Lung (tissue), 17 donors: ENCODE measurements at places on chromosomes 6 and 20.

GRCh38 chr6:47129129-47129528 is 87.0 kb upstream of the ADGRF1 start:
- H3K4me3 ChIP-seq, result no peak overlapping the region
- no peaks in the 10 kb centered on the region for H3K27me3 ChIP-seq
- no peaks in the 10 kb centered on the region for H3K4me1 ChIP-seq

- H3K4me1 ChIP-seq, result peaks cover 9% of the 10 kb centered on the region
- no peaks in the 10 kb centered on the region for H3K36me3 ChIP-seq
- DNase-seq, result no peak
- no peaks in the 10 kb centered on the region for H3K27me3 ChIP-seq
- H3K27ac ChIP-seq, result peak overlapping the region; percentile 82
- no peak overlapping the region for H3K4me3 ChIP-seq
Measured at GRCh38 chr6:139288496-139289040, 3.2 kb downstream of the TXLNB start.

DNA sequence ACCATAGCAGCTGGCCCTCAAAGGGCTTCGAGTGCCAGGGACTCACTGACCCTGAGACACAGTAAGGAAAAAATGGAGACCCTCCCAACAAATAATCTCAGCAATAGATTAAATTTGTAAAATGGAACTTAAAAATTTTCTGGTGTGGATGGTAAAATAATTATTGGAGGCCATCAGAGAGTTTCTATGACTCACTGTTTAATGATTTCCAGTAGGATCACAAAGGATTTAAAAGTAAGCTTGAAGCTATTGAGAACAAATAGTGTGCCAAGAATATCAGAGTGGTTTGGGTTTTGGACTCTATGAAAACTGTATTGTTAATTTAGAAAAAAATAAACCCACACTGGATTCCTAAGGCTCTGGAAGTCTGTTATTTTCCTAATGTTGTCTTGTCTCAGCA is 115.2 kb upstream of the AKIRIN2 start:
- no peaks in the 10 kb centered on the region for H3K27me3 ChIP-seq
- no peak for DNase-seq
- no peaks in the 10 kb centered on the region for H3K36me3 ChIP-seq
- H3K4me1 ChIP-seq, result no peaks in the 10 kb centered on the region
- no peak overlapping the region for H3K27ac ChIP-seq

GRCh38 chr20:32140603-32141002 is 31.1 kb downstream of the TM9SF4 start:
- H3K27me3 ChIP-seq, result no peaks in the 10 kb centered on the region
- DNase-seq, result no peak
- peaks cover 48% of the 10 kb centered on the region for H3K36me3 ChIP-seq
- no peaks in the 10 kb centered on the region for H3K4me1 ChIP-seq

DNA sequence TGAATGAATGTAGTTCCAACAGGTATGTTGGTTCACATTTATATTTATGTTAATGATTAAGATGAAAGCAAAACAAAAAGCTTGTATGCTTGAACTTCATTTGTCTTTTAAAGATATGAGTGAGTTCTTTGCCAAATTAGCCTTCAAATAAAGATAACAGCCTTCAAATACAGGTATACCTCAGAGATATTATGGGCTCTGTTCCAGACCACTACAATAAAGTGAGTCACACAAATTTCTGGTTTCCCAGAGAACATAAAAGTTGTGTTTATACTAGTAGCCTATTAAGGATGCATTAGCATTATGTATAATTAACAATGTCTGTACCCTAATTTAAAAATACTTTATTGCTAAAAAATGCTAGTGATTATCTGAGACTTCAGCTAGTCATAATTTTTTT is 245.3 kb upstream of the MAN1A1 start:
- no peak overlapping the region for H3K4me3 ChIP-seq
- DNase-seq, result no peak
- no peak overlapping the region for H3K27ac ChIP-seq
- H3K4me1 ChIP-seq, result no peaks in the 10 kb centered on the region

- H3K36me3 ChIP-seq, result no peaks in the 10 kb centered on the region
- DNase-seq, result no peak
- no peaks in the 10 kb centered on the region for H3K27me3 ChIP-seq
Measured at GRCh38 chr6:81252231-81252630, 500.2 kb downstream of the TENT5A start.

- peaks cover 4% of the 10 kb centered on the region for H3K4me1 ChIP-seq
- H3K36me3 ChIP-seq, result no peaks in the 10 kb centered on the region
- no peaks in the 10 kb centered on the region for H3K27me3 ChIP-seq
- peak; percentile 71 for DNase-seq
- no peak overlapping the region for H3K4me3 ChIP-seq
Measured at GRCh38 chr6:113995634-113996033, 24.7 kb upstream of the HDAC2 start.

GRCh38 chr6:52299653-52300052 is 15.1 kb upstream of the MCM3 start:
- no peak overlapping the region for H3K4me3 ChIP-seq
- H3K4me1 ChIP-seq, result no peaks in the 10 kb centered on the region
- no peaks in the 10 kb centered on the region for H3K36me3 ChIP-seq
- H3K27ac ChIP-seq, result no peak overlapping the region
- no peak for DNase-seq

GRCh38 chr6:67129780-67130179 is 1422.8 kb upstream of the EYS start:
- H3K4me1 ChIP-seq, result no peaks in the 10 kb centered on the region
- H3K27ac ChIP-seq, result no peak overlapping the region
- H3K36me3 ChIP-seq, result no peaks in the 10 kb centered on the region
- H3K27me3 ChIP-seq, result no peaks in the 10 kb centered on the region

DNA sequence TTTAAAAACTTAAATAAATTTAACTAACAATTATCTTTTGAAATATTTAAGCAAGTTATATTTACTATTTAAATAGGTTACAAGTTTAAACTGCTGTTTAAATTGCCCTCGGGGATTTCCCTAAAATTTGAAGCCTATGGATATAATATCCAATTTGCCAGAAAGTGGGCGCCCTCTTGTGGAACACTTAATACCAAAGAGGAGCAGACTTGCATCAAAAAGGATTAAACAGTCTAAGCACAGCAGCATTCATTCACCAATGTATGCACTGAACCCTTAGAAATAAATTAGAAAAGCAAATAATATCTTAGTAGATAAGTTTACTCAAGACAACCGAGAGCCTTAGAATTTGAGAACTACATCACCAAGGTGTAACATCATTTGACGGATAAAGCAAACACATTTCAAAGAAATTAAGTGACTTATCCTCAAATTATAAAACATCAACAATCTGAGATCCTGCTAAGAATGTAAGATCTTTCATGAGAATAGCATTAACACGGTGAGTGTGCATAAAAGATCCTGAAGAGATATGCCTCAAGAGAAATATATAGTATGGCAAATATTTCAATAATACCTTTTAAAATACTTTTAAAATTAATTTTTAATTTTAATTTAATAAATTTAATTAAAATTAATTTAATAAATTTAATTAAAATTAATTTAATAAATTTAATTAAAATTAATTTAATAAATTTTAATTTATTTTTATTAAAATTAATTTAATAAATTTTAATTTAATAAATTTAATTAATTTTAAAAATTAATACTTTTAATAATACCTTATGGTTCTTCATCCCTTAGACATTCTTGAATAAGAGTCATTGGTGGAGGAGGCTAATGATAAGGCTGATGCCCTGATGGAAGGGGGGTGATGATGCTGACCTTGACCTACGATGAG is 11.5 kb upstream of the MEP1A start:
- no peak overlapping the region for H3K27ac ChIP-seq
- no peaks in the 10 kb centered on the region for H3K4me1 ChIP-seq
- no peaks in the 10 kb centered on the region for H3K36me3 ChIP-seq
- peak; percentile 87 for DNase-seq
- no peaks in the 10 kb centered on the region for H3K27me3 ChIP-seq

GRCh38 chr6:154167126-154167525 is 128.1 kb downstream of the OPRM1 start:
- DNase-seq, result no peak
- peaks cover 5% of the 10 kb centered on the region for H3K4me1 ChIP-seq
- H3K4me3 ChIP-seq, result no peak overlapping the region
- H3K36me3 ChIP-seq, result no peaks in the 10 kb centered on the region
- H3K27me3 ChIP-seq, result no peaks in the 10 kb centered on the region
- no peak overlapping the region for H3K27ac ChIP-seq

DNA sequence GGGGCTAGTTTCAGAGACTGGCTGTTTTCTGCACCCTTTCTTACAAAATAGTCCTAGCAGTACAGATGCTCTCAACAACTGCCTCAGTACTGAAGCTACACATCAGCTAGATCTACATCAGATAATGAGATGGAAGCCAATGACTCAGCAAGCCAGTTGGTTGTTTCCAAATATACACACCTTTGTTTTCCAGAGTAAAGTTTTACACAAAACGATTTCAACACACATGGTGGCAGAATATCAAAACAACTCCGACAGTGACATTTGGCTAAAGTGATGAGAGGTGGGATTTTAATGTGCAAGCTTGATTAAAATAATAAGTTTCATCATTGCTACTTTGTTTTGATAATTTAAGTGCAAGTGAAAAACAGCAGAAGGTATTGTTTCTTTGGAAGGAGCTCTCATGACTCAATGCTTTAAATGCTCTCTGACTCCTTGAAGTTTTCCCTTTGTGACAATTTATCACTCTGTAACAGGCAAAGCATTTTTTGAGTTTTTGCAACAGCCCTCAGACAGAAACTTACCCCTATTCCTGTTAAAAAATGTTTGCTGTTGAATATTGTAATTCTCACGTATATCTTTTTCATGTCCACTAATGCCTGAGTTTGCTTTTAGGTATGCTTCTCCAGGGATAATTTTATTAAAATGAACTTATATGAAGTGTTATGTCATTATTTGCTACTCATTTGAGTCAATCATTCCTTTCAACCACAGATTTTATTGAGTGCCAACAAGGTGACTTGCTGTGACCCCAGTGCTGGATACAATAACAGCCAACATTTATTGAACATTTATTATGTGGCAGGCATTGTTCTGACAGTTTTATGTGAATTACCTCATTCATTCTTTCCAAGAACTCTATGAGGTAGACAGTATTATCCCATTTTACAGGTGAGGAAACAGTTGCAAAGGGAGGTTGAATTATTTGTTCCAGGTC is 882.0 kb downstream of the TFAP2A start:
- no peaks in the 10 kb centered on the region for H3K4me1 ChIP-seq
- no peak overlapping the region for H3K27ac ChIP-seq
- H3K36me3 ChIP-seq, result no peaks in the 10 kb centered on the region

DNA sequence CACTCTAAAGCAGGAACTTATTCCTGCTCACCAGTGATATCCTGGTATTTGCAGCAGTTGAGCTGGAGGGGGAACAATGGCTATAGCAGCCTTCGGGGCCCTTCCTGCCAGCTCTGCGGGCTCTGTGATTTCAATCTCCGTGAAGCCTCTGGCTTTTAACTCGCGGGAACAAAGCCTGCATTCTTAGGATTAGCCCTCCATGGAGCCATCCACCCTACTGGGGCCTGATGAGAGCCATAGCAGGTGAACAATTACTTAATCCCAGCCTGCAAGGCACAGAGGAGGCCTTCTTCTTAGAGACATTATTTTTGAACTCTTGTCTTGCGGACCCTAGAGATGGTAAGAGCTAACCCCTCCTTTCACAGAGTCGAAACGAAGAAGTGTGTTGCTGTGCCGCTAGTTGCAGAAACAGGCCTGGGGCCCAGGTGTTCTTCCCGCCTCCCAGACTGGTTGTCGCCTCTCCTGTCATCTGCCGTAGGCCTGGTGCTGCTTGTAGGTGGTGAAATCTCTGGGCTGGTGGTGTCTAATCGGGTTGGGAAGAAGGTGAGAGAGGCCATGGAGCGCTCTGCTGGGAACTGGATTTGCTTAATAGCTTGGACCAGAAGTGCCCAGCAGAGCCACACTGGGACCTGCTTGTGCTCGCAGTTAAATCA is 9.7 kb downstream of the GHRH start:
- no peak overlapping the region for H3K4me3 ChIP-seq
- DNase-seq, result no peak
- no peaks in the 10 kb centered on the region for H3K4me1 ChIP-seq
- H3K27ac ChIP-seq, result no peak overlapping the region

GRCh38 chr6:16336056-16336818 is 97.8 kb downstream of the GMPR start:
- DNase-seq, result no peak
- no peak overlapping the region for H3K4me3 ChIP-seq
- H3K27me3 ChIP-seq, result no peaks in the 10 kb centered on the region
- peaks cover 11% of the 10 kb centered on the region for H3K4me1 ChIP-seq

DNA sequence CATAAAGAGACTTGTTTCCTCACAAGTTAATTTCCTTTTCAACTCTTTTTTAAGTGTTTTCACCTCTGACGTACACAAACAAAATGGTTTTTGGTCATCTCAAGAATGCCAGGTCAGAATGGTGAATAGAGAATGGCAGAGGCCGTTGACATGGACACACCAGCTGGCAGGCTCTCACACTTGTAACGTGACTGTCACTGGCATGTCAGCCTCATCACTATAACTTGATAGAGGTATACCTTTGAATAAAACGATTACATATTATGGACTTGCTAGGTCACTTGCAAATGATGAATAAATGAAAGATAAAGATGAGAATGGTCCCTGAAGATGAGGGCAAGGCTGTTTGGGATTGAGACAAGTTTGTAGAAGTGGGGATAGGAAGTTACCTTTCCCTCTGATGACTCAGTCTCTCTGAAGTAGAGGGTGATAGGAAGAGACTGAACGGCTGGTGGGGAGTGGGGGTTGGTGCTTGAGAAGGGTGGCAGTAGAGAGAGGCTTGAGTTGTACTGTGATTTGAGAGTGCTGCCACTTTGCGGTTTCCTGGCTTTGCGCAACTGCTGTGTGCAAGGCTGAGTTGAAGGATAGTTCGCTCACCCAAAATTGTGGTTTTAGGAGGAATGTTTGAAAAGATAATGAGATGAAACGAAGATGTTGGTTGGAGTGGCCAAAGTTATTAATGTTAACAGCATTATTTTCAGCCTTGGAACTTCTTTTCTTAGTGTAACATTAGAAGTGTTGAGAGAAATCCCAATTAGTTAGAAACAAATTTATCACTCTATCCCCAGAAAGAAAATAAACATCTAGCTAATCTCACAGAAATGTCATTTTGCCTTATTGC is 30.3 kb downstream of the TBPL1 start:
- H3K27ac ChIP-seq, result no peak overlapping the region
- H3K36me3 ChIP-seq, result peaks cover 23% of the 10 kb centered on the region
- H3K4me3 ChIP-seq, result no peak overlapping the region
- no peak for DNase-seq
- H3K4me1 ChIP-seq, result peaks cover 2% of the 10 kb centered on the region

DNA sequence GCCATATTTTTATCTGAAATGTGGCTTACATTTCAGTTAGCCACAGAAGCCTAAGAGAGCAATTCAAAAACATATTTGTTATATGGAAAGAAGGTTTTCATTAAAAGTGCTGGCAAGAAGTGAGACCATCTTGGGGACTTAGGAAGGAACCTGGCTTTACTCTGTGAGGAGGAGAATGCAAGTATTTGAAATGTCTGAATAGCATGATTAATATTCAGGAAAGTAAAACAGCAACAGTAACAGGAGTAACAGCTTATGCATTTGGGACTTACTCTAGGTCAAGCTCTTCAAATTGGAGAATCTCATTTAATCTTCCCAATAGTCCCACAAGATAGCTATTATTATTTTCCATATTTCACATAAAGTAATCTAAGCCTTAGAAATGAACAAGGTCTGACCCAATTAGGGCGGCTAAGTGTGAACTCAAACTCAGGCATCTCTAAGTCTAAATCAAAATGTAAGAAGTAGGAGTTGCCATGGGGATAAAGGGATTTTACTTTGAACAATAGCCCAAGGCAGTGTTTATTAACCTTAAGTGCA is 816.5 kb downstream of the BCKDHB start:
- no peaks in the 10 kb centered on the region for H3K27me3 ChIP-seq
- no peak for DNase-seq
- no peaks in the 10 kb centered on the region for H3K36me3 ChIP-seq
- H3K27ac ChIP-seq, result no peak overlapping the region

- H3K27me3 ChIP-seq, result no peaks in the 10 kb centered on the region
- peak overlapping the region; percentile 3 for H3K27ac ChIP-seq
- DNase-seq, result no peak
- H3K4me1 ChIP-seq, result no peaks in the 10 kb centered on the region
Measured at GRCh38 chr6:151609146-151609902, 115.5 kb downstream of the CCDC170 start.
